SK-MEL-5 (cell line): ENCODE measurements at places on chromosomes 16 and 17.

DNA sequence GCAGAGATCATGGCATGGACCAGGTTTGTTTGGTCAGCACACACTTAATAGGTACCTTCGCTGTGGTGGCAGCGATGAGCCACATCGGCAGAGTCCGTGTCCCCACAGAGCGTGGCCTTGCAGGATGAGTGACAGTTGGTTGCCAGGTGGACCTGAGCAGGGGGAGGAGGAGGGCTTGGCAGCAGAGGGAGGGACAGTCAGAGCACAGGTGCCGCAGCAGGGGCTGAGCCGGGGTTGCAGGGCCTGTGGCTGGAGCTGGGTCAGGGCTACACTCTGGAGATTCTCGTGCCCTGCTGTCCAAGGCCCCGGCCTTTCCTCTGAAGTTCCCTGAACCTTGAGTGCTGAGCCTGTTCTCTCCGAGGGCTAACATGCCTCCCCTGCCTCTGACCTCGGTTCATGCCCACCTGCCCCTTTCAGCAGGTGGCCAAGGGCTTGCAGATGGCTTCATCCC is 24.8 kb downstream of the POLR3E start:
- DNase-seq, result no peak

- DNase-seq, result no peak
These were observed 27.6 kb downstream of the HELZ start for GRCh38 chr17:67217446-67217845.

- DNase-seq, result no peak
These were observed 30.5 kb downstream of the NSMCE1 start for GRCh38 chr16:27238016-27238587.

GRCh38 chr16:6143020-6143419 is 1045.4 kb upstream of the EEF2KMT start:
- no peak for DNase-seq

DNA sequence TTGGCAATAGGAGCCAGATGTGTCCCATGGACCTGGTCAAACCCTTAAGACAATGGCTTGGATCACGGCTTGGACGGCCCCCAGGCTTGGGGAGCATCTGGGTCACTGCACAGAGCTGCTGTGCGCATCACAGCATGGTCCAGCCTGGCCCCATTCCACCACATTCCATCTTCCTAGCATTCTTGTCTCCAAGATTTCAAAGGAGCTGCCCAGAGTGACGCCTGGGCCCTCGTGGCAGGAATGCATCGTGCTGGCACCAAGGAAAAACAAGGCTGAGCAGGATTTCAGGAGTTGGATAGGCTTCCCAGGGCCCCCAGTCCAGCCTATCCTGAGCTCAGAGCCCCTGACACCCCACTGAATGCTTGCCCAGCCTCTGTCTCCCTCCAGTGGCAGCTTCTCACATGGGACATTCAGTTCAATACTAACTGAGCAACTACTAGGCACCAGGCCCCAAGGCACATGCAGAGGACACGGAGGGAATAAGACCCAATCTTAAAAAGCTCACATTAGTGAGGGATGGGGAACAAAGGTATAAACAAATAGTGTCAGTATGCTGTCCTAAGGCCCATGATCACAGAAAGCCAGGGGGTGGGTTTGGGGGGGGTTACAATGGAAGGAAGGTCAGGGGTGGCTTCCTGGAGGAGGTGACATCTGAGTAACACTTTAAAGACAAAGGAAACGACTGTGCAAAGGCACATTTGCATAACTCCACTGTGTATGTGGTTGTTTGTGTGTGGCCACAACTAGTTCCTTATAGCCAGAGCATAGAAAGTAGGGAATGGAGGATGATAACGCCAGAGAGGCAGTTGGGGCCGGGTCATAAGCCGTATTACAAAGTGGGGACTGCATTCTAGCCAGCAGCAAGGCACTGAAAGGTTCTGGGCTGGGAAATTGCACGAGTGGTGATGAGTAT is 34.1 kb downstream of the TK2 start:
- DNase-seq, result peak; percentile 48

GRCh38 chr16:22324787-22325597 is 27.8 kb downstream of the POLR3E start:
- no peak for DNase-seq

- DNase-seq, result no peak
These were observed 422.3 kb upstream of the PSMD7 start for GRCh38 chr16:73874324-73874723.

DNA sequence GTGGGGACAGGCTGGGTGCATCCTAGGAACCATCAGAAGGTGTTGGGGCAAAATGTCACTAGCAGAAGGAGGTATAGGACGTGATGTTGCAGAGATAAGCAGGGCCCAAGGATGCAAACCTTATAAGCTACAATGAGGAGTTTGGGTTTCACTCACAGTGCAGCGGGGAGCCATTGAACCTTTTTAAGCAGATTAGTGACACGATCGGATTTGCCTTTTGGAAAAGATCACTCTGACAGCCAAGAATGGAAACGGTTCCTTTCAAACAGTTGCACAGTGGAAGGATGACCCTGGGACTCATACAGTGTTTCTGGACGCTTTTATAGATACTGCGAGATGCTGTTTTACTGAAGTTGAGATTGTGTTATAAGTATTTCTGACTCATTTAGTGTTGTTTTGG is 131.8 kb upstream of the CACNG3 start:
- DNase-seq, result no peak

- no peak for DNase-seq
These were observed 161.8 kb upstream of the NOG start for GRCh38 chr17:56431736-56432135.

DNA sequence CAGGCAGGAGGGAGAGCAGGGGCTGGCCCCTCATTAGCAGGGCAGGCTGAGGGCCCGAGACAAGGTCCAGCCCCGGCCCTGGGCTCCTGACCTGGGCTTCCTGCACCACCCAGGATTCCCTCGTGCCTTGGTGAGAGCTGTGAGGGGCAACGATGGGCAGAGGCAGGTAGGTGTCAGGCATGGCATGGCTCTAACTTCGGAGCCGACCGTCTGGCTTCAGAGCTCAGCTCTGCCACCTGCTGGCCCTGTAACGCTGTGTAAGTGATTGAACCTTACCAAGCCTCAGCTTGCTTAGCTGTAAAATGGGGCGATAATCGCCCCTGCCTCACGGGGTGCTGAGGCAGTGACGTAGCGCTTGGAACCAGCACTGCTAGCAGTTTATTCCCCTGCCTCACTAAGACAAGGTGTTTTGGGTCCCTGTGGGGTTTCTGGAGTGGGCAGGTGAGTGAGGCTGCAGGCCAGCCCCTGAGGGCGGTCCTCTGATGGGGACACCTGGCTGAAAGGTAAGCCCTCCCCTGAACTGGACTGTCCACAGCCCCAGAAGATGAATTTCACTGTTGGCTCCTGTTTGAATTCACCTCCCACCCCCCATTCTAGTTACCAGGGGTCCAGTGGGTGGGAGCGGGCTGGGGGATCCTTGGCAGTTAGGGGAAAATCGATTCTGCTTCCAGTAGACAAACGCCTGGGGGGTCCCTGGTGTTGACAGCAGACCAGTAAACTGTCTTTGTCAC is 184.8 kb upstream of the GSE1 start:
- DNase-seq, result peak; percentile 56

- no peak for DNase-seq
These were observed at the start of gene B4GALNT2 for GRCh38 chr17:49132699-49133364. Gene B4GALNT2, plus strand, starts transcription at chr17:49132769. Its CDS starts 24 bp downstream, at chr17:49132793.

- DNase-seq, result no peak
These were observed 426.2 kb downstream of the CDH11 start for GRCh38 chr16:64695684-64696083.
